CD4-positive, alpha-beta T cell treated with Interleukin-10 for 1 hour (primary cell): ENCODE measurements at places on chromosomes 5 and 9.

DNA sequence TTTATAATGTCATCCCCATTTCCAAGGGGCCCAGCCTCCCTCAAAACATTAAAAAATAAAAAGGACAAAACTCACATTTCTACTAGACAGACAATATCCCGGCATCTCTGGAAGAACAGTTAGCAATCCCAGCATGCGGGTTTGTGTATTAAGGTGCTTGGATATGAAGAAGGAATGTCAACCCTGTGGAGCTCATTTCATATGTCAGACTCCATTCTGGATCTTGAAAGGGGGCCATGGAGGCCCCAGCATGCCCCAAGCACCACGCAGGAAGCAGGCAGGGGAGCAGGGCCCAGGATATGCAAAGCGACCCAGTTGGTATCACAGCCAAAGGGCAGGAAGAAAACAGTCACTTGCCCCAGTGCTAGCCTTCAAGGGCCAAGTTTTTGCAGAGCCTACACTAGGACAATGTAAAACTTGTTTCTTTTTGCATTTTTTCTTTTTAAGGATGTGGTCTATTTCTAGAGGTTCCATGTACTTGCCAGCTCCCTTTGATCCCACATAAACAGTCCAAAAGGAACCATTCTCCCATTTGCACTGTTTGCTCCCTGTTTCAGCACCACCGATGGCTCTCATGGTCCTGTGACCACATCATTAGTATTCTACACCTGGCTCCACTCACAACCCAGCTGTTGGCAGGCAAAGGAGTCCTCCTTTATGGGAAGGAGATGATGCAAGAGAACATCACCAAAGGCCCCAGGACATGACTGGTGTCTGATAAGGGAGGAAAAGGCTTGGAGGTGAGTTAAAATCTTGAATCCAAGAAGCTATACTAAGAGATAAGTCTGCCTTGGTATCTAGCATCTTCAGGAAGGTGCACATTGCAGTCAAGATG is 58.3 kb downstream of the FGF1 start:
- no peak for DNase-seq

- DNase-seq: no peak
Measured at GRCh38 chr9:6382681-6383080, 30.3 kb upstream of the UHRF2 start.

GRCh38 chr5:175443514-175444059 is 395 bp downstream of the DRD1 start:
- no peak for DNase-seq

- DNase-seq: no peak
Measured at GRCh38 chr5:22970491-22970890, 117.3 kb upstream of the CDH12 start.
